ENCODE measurements at places on chromosomes 13 and 19.

DNA sequence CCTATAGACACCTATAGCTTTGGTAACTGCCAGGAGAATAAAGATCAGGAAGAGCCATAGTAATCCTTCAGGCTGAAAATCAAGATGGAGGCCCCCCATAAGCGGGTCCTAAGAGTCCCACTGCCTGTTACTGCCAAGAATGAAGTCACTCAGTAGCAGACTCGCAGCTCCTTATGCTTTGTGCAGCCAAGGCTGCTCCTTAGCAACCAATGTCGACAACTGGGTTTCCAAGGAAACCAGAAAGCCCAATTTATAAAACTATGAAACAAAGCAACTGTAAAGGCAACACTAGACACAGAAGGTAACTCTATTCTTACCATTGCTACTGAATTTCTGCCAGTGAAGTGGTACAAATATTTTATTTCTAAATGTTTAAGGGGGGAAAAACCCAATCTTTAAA lies 56.5 kb downstream of the DCLK1 start:
- no peak for DNase-seq

GRCh38 chr13:75395066-75395465 lies 86.9 kb downstream of the TBC1D4 start:
- peak; percentile 64 for DNase-seq

DNA sequence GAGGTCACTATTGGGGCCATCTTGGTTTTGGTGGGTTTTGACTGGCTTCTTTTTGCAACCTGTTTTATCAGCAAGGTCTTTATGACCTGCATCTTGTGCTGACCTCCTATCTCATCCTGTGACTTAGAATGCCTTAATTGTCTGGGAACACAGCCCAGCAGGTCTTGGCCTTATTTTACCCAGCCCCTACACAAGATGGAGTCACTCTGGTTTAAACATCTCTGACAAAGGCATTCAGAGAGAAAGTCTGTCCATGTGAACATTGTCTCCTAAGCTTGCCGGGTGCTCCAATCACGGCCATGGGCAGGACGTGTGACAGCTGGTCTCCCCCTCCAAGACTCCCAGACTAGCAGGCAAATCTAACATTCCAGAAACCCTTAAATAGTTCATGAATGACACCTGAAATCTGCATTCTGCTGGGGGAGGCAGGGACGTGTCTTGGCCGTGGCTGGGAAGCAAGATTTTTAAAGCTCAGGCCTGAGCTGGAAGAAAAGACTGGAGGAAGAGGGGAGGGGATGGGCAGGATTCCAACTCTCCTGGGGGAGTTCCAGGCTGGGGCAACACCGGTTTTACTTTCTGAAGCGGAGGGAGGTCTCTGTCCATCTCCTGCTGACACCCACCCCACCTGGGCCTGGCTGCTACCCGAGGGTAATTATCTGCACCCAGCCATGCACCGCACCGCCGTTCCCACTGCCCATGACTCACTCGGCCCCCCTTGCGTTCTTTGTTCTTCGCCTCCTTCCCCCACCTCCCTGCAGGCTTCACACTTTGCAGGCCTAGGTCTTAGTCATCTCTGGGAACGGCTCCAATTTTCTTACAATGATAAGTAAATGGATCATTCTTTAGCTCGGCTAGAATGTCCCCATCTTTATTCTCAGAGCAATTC lies 11.6 kb upstream of the OR1M1 start:
- DNase-seq: no peak

- DNase-seq: no peak
These were observed 21.5 kb downstream of the GSX1 start for GRCh38 chr13:27813826-27814225.

DNA sequence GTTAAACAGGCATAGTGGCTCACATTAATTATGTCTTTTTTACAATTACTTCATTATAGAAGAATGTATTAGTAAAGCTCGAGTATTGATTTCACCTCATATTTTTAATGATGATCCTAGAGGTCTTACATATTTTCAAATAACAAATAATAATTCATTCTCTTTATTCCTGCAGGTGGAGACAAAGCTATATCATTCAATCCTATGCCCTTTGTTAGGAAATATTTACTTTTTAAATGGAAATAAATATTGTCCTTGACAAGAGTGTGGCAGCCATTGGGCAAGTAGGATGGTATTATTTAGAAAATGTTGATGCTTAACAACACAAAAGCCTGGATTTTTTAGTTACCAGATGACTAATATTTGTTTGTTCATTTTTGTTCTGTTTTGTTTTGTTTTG lies 127.6 kb downstream of the COG6 start:
- no peak for DNase-seq

GRCh38 chr13:32549788-32550187 lies 11.2 kb upstream of the N4BP2L2 start:
- no peak for DNase-seq

GRCh38 chr19:40867701-40868100 lies 14.3 kb downstream of the CYP2A7 start:
- DNase-seq: no peak

GRCh38 chr13:31595563-31595962 lies 143.8 kb upstream of the RXFP2 start:
- no peak for DNase-seq

GRCh38 chr19:10780368-10780767 lies 55.6 kb downstream of the TMED1 start:
- peak; percentile 96 for DNase-seq

DNA sequence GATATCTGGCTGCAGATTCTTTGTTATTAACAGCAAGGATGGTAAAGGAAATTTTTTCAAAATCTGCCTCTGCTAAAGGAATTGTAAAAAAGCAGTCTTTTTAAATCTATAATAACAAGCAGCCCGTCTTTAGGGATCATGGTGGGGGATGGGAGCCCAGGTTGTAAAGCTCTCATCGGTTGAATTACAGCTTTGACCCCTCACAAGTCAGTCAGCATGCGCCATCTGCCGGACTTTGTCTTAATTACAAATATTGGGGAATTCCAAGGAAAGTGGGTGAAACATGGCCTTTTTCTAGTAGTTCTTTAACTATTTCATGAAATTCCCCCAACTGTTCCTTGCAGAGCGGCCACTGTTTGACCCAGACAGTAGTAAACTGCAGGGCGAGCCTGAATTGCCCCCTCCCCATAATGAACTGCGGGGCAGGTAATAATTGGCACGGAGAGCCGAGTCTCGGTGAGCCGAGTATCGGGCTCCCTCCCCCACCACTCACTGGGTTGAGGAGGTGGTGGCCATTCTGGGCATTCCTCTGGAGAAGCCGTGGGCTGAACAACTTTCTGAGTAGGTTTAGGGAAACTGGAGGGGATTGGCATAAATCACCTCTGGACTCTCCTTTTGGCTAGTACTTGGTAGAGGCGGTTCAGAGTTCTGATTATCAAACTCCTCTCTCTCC lies 11.6 kb downstream of the ZNF578 start:
- DNase-seq: no peak

- no peak for DNase-seq
These were observed 42.7 kb downstream of the ANKRD10 start for GRCh38 chr13:110872034-110872767.

DNA sequence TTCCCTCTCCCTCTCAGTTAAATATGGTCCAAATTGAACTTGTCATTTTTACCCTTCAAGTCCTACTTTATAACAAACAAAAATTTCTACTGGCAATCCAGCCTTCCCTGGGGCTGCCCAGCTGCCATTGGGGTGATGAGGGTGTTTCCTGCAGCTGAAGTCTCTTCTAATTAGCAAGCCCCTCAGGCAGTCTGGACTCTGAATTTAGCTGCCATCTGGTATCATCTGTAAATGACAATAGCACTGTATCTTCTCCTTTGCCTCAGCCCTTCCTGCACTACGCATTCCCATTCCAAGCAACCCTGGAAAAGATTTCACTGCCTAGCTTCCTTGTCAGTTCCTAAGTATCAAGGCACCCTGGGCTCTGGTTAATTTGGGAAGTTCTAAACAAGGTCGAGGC lies 331.1 kb upstream of the KLF12 start:
- no peak for DNase-seq

GRCh38 chr13:72963762-72964161 lies 95.0 kb upstream of the KLF5 start:
- peak; percentile 2 for DNase-seq

DNA sequence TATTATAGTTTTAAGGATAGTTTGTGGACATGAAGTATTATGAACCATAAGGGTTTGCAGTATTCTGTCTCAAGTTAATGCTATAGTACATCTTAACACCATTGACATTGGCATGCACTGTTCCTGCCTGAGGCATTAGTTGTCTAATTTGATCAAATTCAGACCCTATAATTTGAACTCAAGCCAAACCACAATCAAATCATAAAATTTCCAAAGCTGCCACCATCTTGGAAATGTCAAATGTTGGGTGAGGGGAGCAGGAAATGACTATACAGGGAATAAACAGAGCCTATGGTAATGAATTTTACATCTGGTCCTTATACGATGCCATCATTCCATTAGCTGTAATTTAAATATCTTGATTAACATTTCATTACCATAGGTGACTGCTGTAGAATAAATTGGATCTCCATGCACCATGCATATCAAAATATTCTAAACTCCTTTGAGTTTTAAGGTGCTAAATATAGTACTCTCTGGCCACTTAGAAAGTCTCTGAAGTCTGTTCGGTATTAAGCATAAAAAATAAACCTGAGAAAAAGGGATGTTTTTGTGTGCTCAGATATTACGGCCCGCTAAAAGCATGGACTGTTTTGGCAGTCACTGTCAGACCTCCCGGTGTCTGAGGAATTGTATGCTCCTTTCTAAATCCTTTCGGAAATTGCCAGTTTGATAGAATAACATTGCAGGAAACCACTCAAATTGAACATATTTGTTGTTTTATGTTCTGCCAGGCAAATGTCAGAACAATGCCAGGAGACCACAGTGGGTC lies 257.7 kb downstream of the SPRY2 start:
- no peak for DNase-seq

DNA sequence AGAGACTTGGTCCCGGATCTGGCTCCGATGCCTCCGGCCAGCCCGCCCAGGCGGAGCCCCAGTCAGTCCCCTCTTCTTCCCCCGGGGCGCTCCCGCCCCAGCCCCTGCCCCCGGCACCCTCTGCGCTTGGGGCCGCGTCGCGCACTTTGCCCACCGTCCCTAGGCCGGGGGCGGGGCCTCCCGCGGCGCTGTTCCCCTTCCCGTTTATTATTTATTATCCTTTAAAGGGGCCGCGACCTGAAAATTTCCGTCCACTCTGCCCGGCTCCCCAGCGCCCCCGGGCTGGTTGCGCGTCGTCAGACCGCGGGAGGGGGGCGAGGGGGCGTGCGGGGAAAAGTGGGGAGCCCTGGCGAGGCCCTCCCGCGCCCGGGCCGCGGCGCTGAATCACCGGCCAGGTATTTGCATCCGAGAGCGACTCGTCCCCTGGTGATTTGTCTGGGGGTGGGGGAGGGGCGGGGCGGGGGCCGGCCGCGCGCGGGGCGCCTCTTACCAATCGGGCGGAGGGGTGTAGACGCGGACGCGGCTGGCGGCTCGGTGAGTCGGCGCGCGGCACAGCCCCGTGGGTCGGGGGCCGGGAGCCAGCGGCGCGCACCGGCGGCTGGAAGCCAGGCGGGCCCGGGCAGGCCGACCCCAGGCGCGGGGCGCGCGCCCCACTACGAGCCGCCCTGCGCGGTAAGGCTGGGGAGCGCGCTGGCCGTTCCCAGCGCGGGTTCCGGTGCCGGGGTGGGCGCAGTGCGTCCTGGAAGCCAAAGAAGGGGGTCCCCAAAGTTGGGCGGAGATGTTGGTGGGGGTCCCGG lies at the start of gene ARID3A:
Gene ARID3A, plus strand, starts transcription at position 510 of the 797 bp plus-strand sequence. CDS start 3,494 bp downstream, outside the sequence.
- DNase-seq: peak; percentile 94

- DNase-seq: no peak
These were observed 48.8 kb downstream of the BICRA start for GRCh38 chr19:47657719-47658118.

- no peak for DNase-seq
These were observed 159.5 kb upstream of the STARD13 start for GRCh38 chr13:33445024-33445423.

- peak; percentile 38 for DNase-seq
These were observed 416 bp downstream of the BCKDHA start for GRCh38 chr19:41398050-41398418.

GRCh38 chr13:66212511-66212910 lies 1017.6 kb downstream of the PCDH9 start:
- DNase-seq: no peak

- DNase-seq: no peak
These were observed 1.0 kb upstream of the CHAMP1 start for GRCh38 chr13:114313061-114313860.

DNA sequence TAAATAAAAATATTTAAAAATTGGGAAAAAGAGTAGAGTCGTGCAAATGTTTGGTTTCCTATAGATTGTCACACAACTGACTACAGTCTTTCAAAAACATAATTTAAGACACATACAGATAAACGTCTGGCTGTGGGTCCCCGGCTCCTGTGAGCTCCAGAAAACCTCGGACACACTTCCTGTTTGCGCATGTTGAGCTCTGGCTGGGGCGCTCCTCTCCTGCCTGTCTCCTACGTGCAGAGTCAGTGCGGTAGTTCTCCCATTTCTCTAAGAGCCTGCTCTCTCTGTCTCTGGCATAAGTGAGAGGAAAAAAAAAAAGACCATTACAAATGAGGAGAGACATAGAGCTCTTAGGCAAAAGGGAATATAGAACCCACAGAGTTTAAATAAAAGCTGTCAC lies 128.2 kb upstream of the OBI1 start:
- DNase-seq: peak; percentile 39

- DNase-seq: no peak
These were observed 124.7 kb upstream of the VSTM2B start for GRCh38 chr19:29400917-29401711.

- DNase-seq: no peak
These were observed 1.6 kb downstream of the SIX5 start for GRCh38 chr19:45767410-45767880.

DNA sequence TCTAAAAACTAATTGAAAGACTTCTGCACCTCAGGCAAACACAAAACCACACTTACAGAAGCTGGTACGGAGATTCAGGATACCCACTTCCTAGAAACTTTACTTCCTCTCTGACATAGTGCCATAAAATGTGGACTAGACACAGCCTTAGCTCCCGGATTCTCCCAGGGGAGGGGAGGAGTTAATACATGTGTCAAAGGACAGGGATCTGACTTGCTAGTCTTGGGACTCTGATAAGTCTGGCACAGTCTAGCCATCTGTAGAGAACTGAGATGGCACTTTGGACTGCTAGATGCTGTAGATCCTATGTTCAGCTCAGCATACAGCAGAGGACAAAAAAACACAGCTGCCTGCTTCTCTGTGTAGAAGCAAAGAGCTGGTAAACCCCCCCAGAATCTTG lies 769.8 kb upstream of the MIR17HG start:
- DNase-seq: peak; percentile 7

GRCh38 chr13:111286162-111286561 lies 34.3 kb upstream of the TEX29 start:
- no peak for DNase-seq

- peak; percentile 23 for DNase-seq
These were observed 949 bp downstream of the RAB3A start for GRCh38 chr19:18202778-18203407.
